ENCODE measurements at places on chromosomes 16 and 17. TPM values are rescaled to one million over a fixed set of nuclear protein-coding genes. Genes with fewer than 3 reads are reported as not detected.

- DNase-seq = no peak
Measured at GRCh38 chr17:6780886-6781285, 4.9 kb downstream of the FBXO39 start.

GRCh38 chr17:43841282-43841681 lies 5.7 kb upstream of the CD300LG start:
- no peak for DNase-seq

GRCh38 chr16:59655031-59655430 lies 920.9 kb upstream of the GOT2 start:
- no peak for DNase-seq

GRCh38 chr16:48366165-48367093 lies 18.8 kb downstream of the SIAH1 start:
- peak; percentile 74 for DNase-seq

Gene DYNLRB2
- total RNA-seq = not detected

Gene RAB11FIP4
- total RNA-seq = 50.4 TPM

GRCh38 chr17:59415397-59415796 lies 83.9 kb downstream of the YPEL2 start:
- no peak for DNase-seq

DNA sequence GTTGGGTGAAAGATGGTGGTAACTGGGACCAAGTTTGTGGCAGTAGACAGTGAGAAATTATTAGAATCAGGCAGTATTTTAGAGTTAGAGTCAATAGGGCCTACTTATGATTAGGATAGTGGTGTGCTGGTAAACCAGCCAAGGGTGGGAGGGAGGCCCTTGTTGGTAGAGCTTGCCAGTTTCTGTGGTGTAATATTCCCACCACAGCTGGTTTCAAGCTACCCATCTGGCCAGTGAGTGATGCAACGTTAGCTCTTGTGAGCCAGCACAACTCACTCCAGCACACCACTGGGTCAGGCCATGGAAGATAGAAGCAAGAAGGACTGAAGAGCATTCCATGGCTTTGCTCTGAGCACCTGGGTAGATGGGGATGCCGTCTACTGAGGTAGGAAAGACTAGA lies 34.9 kb downstream of the GNAO1 start:
- no peak for DNase-seq

- DNase-seq = peak; percentile 76
Measured at GRCh38 chr17:79949656-79950209, 85.9 kb downstream of the TBC1D16 start.

GRCh38 chr17:74874615-74875037 lies 1.8 kb upstream of the FDXR start:
- no peak for DNase-seq

Gene SPAG9
- 109 TPM for total RNA-seq

GRCh38 chr17:78724999-78725398 lies 57.1 kb downstream of the CYTH1 start:
- DNase-seq = no peak

- DNase-seq = no peak
Measured at GRCh38 chr17:83118071-83118841, 38.8 kb downstream of the METRNL start.

GRCh38 chr17:40481106-40481505 lies 20.3 kb downstream of the TNS4 start:
- no peak for DNase-seq

- DNase-seq = no peak
Measured at GRCh38 chr17:81656118-81656743, at the start of gene PDE6G. TSS of gene PDE6G (minus strand) at chr17:81656542. CDS start at chr17:81653305, 3,237 bp downstream.

DNA sequence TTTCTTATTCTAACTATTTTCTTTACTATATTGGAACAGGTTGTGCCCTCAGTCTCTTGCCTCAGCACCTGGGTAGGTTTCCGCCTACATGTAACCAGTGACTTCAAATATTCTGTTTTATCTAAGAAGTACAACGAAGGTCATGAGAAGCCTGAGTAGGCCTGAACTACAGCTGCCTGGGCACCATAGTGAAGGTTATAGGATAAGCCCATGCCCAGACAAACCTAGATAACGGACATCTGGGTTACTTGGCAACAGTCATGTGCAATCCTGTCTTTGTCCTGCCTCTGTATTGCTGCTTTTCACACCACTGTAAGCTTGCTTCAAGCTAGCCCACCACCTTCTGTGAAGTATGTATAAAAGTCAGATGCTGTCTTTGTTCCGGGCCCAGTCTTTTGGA lies 25.4 kb upstream of the ARL4D start:
- no peak for DNase-seq

DNA sequence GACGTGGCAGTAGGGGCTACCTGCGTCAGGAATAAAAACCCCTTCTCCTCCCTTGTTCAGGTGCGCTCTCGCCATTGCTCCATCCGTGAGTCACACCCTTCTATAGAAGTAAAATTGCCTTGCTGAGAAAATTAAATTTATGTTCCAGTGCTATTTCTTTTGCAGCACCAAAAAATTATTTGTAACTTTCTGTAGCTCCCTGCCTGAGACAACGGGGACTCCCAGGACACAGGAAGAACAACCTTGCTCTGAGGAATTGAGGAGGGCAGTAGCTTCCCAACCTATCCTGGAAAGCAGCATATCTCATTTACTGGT lies 85.4 kb downstream of the EMP2 start:
- DNase-seq = no peak

GRCh38 chr17:64632606-64633005 lies 29.5 kb downstream of the SMURF2 start:
- DNase-seq = no peak

Gene DRG2
- total RNA-seq = 43.0 TPM

DNA sequence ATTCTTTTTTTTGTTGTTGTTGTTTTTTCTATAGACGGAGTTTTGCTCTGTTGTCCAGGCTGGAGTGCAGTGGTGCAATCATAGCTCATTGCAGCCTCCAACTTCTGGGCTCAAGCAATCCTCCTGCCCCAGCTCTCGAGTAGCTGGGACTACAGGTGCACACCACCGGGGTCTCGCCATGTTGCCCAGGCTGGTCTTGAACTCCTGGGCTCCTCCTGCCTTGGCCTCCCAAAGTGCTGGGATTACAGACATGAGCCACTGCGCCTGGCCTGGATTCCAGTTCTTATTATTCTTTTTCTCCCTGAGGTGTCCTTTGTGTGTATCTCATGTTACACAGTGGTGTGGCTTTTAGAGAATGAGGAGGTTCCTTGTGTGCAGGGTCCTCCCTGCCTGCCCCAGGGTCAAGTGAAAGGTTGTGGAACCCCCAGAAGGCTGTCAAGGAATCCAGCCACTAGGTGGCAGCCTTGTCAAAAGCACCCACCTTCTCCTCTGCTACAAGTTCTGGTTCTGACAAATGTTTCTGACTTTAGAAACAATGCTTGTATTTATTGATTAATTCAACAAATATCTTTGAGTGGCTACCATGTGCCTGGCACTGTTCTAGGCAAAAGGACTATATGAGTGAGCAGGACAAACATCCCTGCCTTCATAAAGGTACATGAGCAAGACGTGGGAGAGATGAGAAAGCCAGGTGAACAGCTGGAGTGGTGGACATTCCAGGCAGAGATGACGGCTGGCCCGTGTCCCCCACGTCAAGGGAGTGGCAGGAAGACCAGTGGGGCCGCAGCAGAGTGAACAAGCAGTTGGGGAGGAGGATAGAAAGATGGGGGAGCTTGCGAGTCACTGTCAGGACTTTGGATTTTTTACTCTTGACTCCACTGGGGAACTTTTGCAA lies 112.4 kb downstream of the SPECC1 start:
- DNase-seq = peak; percentile 69

Gene HOXB7
- 12.1 TPM for total RNA-seq

DNA sequence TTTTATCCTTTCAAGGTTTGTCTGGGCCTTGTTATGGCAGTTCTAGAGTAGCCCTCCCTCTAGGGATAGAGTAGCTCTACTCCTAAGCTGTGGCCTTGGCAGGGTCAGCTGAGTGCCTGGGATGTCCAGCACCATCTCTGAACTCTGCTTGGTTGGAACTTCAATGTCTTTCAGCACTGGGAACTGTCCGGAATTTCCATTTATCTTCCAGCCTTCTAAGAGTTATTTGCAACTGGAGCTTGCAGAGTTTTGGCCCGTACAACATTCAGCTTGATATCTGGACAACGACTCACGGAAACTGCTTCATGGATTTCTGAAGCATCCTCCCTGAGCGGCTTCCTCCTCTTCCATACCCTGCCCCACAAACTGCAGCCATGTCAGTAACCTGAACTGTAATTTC lies 22.9 kb downstream of the MMD start:
- no peak for DNase-seq

- DNase-seq = no peak
Measured at GRCh38 chr17:45441526-45442310, 9.0 kb upstream of the ARHGAP27 start.

Gene CRHR1
- 0.27 TPM for total RNA-seq

- no peak for DNase-seq
Measured at GRCh38 chr17:66228887-66229782, at the start of gene APOH. TSS of gene APOH (minus strand) at chr17:66229415. CDS start at chr17:66229379, 36 bp downstream.

DNA sequence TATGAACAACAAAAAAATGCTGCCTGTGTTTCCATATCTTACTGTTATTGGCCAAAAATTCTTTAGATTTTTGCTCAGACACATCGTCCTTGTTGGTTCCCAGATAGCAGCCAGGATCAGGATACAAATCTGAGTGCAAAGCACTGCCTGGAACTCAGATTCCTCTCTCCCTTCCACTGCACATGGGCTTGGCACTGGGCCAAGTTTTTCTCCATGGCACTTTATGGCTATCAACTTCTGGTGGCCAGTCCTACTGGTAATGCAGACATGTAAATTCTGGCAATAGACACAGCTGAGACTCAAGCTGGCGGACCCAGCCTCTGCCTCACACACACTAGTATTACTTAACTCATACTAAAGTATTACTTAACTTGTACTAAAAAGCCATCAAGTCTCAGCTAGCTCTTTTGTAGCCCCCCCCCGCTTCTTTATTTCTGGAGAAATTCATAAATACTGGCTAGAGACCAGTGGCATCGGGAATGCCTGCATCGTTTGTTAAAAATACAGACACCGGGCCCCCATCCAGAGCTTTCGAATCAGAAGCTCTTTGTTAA lies 181.2 kb upstream of the COX10 start:
- DNase-seq = no peak

Gene MTMR4
- total RNA-seq = 62.3 TPM

DNA sequence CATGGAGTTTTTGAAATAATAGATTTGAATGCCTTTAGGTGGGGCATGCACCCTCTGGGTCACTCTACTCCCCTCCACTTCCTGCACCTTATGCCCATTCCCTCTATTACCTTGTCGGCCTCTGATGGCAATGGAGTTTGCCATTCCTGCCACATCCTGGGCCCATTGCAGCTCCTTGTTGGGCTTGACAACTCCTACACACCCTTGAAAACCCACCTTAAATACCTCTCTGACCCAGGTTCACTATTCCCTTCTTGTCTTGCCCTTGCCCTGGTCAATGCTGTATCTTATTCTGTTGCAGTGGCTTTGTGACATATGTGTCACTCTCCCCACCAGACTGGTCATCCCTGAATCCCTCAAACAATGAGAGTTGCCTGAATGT lies 2.4 kb downstream of the CCR7 start:
- DNase-seq = no peak

Gene HOXB3
- total RNA-seq = 1.5 TPM

DNA sequence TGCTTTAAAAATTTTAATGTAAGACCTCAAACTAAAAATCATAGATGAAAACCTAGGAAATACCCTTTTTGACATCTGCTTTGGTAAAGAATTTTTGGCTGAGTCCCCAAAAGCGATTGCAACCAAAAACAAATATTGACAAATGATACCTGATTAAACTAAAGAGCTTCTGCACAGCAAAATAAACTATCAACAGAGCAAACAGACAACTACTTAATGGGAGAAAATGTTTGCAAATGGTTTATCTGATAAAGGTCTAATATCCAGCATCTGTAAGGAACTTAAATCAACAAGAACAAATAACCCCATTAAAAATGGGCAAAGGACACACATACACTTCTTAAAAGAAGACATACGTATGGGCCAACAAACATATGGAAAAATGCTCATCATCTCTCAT lies 242.5 kb downstream of the BCAS3 start:
- no peak for DNase-seq

Gene FAM171A2
- 5.0 TPM for total RNA-seq

DNA sequence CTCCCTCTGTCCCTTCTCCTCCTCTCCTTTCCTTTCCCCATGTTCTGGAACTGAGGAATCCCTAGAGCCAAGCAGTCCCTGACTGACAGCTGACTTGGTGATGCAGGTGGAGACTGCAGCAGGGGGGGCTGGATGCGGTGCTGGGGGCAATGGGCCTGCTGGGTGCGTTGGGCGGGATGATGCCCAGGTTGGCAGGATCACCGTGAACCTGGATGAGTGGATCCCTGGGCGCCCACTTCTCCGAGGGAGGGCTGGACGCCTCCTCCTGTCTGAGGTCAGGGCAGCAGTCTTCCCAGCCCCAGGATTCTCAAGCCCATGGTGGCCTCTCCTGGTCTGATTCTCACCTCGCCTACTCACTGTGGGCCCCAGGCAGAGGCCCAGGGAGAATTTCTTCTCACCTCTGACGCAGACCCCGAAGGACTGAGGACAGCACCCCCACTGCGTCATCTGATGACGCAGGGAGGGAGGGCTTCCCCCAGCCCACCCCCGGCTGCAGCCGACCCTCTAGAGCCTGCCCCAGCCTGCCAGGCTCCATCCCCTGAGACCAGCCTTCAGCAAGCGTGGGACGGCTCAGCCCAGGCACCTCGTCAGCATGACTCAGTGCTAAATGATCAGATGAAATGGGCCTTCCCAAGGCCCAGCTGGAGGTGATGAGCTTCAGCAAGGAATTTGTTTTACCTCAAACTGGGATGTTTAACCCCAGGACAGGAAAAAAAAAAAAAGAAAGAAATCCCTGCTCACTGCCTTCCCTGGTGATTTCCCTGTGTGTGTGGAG lies 188.0 kb upstream of the TNRC6C start:
- DNase-seq = no peak

DNA sequence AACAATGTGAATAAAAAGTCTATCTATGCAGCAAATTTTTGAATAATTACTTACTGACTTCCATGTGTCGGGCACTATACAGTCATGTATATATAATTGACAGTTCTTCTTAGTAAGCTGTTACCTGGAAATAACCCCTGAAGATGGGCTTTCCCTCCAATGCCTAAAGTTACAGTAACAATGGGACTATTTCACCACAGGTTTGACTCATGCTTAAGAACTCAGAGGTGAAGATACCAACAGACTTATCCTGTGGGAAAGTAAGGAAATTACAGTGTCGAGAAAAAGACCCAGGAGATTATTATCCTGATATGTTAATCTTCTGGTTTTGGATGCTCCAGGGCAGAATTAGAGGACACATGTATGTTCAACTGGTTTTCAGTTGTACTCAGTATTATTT lies 601.5 kb upstream of the SOX9 start:
- no peak for DNase-seq

- DNase-seq = no peak
Measured at GRCh38 chr16:84520725-84521496, 16.5 kb upstream of the MEAK7 start.

Gene CD79B
- total RNA-seq = 2.2 TPM

DNA sequence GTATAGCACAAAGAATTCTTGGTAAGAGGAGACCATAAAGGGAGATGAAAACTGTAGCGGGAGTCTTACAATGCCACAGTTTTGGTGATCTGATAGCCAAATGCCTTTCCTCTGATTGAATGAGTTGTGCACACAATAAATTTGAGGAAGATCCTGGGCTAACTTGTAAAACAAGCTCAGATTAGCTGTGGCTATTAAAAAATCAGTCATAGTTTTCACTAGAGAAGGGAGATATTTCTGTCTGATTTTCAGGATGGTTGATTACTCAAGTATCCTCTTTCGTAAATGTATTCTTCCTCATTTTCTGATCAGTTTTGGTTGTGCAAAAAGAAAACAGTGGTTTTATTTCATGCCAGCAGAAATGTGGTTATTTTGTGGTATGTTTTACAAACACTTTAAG lies 9.1 kb upstream of the METTL9 start:
- DNase-seq = no peak

- DNase-seq = no peak
Measured at GRCh38 chr17:65824901-65825300, 263.5 kb upstream of the AXIN2 start.

Gene SMIM5
- not detected for total RNA-seq

Gene CMTM2
- not detected for total RNA-seq
